ENCODE measurements at places on chromosomes 2 and 18.

- DNase-seq = no peak
Observed at GRCh38 chr2:190199530-190199929, 120.1 kb downstream of the HIBCH start.

DNA sequence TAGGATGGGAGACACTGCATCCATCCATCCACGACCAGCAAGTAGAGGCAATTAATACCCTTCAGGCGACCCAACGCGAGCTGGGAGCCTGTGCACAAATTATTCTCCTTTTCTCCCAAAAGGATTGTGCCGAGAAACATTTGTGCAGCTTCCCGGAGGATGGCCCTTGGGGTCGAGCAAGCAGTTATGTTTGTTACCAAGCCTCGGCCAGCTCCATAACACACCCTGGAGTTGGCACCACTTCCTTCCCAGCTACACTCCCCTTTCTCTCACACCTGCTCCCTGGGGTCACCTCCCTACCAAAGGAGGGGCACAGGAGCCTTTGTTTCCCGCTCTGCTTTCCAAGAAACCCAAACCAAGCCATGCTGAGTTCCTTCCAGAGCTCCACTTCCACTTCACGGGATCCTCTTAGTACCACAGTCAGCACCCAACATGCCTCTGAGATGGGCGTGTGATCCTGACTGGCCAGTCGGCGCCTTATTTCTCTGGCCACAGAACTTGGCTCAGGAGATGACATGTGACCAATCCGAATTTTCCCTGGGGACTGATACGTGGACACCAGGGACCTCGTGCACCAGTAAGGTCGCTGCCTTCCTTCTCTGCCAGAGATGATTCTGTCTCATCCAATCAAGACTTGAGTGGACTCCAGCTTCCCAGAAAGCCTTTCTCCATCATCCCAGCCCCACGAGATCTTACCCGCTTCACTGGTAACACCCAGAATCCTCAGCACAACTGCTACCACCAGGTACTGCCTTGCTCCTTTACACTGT lies 28.5 kb downstream of the GPR55 start:
- DNase-seq = no peak

DNA sequence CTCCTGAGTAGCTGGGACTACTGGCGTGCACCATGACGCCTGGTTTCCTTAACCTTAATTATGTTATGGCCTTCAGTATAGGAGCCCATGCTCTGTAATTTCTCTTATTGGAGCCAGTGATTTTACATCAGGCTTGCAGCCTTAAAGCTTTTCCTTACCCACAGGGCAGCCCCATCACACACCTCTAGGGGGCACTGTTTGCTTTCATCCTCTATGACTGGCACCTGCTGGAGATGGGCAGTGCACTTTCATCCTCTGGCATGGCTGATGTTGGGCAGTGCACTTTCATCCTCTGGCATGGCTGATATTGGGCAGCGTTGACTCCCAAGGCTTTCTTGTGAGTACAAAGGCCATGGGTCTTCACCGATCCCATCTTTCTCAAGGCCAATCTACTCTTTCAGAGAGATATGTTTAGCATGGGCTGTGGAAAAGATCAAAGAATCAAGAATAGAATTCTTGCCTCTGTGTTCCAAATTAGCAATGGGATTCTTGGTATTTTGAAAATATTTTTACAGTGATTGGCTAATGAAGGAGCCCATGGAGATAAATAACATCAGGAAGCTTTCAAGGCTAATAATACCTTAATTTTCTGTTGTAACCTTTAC lies 80.7 kb upstream of the MEX3C start:
- DNase-seq = no peak

DNA sequence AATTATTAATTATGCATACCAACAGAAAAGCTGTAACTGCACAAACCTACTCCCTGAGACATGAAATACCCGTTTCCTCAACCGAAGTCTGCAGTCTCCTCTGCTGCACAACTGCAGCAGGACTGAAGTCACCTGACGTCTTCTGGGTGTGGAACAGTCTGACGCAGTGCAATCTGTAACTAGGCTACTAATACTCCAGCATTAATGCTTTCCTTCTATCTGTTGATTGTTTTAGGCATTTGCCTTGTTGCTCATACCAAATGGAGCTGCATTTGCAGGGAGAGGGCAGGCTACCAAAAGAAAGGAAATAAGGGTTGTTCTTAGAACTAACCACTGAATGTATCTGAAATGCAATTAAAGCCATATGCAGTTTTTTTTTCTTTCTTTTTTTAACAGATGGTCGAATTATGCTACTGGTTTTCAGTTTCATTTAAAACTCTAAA lies 40.1 kb downstream of the RTN4 start:
- DNase-seq = peak; percentile 77

DNA sequence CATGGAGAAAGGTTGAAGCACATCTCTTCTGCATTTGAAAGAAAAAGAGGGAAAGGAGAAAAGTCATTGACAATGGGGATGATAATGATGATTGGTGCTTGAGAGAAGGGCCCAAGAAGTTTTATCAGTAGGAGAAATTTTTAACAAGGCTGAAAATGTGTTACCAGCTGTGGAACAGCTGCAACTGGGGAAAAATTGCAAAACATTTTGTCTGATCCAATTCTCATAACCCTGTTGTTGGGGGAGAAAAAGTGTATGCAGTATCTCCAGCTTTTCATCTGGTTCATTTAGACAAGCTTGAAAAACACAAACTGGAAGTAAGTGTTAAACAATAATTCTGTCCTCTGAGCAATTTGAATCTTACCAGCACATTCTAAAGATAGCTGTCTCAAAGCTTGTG lies 92.7 kb downstream of the CSRNP3 start:
- no peak for DNase-seq

- DNase-seq = no peak
Observed at GRCh38 chr2:235492850-235493344, 946 bp upstream of the AGAP1 start.

GRCh38 chr18:2114765-2115164 lies 456.5 kb downstream of the METTL4 start:
- no peak for DNase-seq

DNA sequence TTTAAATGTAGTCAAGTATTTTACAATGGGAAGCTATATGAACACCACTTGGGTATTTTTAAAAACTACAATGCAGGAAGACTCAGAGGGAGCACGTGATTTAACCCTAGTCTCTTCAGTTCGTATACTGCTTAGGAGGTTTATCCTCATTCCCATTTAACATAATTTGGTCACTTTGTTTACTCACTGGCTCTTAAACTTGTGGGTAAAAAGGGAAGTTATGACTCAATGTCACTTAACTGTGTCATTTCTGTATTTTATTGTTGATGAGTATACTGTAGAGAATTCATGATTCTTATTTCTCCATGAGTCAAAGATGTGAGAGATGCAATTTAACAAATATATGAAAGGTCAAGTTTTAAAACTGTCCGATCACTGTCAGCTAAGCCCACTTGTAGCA lies 48.2 kb downstream of the SLC66A3 start:
- DNase-seq = peak; percentile 33

GRCh38 chr2:62221141-62221540 lies 25.2 kb downstream of the B3GNT2 start:
- DNase-seq = peak; percentile 80

- DNase-seq = no peak
Observed at GRCh38 chr2:67839668-67840067, 223.1 kb downstream of the C1D start.

DNA sequence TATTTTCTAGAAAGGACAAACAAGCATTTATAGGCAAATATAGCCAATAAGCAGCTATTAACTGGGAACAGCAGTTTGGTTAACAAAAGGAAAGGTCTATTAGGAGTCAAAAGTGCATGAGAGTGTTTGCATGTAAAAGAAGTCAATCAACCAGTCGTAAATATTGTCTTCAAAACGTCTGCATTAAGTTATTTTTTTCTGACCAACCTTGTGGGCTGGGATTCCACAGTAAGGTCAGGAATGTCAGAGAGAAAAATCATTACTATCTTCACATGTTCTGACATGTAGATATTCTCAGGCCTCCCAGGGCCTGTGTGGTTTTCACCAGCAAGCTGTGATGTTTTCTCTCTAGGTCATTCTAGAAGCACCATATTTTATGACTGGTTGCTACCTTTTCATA lies 922.5 kb downstream of the SUCLG1 start:
- DNase-seq = no peak

DNA sequence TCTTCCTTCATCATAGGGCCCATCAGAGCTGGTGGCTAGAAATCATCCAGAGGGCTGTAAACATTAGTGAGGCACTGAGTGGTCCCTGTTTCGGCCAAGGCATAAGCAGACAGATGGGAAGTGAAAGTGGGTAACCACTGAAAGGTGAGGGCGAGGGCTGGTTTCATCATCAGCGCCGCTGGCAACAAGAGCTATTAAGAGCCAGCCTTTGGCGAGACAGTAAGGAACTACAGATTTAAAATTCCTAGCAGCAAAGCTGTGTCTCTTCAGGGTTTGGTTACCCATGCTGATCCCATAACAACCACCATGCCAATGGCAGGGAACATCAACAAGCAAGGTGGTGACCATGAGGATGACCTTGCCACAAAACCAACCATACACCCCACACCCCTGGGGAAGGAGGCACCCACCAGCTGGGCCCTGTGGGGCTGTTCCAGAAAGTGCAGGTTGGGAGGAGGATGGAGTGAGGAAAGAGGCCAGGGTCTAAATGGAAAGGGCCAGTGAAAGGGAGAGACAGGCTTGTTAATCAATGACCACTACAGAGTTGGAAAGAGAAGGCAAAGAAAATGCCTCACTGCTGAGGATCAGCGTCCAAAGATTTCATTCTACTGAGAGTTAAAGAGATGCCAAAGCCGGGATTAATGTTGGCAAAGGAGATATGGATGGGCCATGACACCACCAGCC lies 9.0 kb upstream of the SLC20A1 start:
- DNase-seq = no peak

- no peak for DNase-seq
Observed at GRCh38 chr18:23629444-23629946, 33.2 kb downstream of the ANKRD29 start.

- no peak for DNase-seq
Observed at GRCh38 chr2:40361478-40361877, 90.4 kb downstream of the SLC8A1 start.

DNA sequence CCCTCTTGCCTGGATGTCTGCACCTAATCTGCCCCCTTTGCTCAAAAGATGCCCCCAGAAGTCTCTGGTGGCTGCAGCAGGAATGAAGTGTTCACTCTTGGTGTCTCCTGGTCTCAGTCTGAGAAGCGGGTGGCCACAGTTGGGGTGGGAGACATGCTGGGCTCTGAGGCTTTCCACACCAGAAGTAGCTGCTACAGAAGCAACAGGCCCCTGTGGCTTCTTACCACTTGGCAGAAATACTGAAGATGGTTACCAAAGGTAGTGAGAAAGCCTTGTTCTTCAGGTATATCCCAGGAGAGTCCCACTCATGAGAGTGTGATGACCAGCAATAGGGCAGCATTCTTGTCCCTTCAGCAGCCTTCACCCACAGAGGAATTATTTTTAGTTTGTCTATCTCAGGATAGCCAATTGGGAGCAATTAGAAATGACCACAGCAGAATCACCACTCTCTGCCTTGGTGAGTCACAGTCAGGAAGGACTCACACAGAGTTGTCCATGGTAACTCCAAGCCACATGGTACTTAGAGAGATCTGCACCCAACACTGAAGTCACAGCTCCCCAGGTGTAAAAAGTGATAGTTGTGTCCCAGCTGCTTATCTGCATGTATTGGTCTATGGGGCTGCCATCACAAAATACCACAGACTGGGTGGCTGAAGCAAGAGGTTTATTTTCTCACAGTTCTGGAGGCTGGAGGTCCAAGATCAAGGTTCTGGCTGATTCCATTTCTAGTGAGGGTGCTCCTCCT lies 169.8 kb upstream of the ID2 start:
- no peak for DNase-seq

- peak; percentile 0 for DNase-seq
Observed at GRCh38 chr2:123916531-123916930, 108.6 kb upstream of the CNTNAP5 start.

DNA sequence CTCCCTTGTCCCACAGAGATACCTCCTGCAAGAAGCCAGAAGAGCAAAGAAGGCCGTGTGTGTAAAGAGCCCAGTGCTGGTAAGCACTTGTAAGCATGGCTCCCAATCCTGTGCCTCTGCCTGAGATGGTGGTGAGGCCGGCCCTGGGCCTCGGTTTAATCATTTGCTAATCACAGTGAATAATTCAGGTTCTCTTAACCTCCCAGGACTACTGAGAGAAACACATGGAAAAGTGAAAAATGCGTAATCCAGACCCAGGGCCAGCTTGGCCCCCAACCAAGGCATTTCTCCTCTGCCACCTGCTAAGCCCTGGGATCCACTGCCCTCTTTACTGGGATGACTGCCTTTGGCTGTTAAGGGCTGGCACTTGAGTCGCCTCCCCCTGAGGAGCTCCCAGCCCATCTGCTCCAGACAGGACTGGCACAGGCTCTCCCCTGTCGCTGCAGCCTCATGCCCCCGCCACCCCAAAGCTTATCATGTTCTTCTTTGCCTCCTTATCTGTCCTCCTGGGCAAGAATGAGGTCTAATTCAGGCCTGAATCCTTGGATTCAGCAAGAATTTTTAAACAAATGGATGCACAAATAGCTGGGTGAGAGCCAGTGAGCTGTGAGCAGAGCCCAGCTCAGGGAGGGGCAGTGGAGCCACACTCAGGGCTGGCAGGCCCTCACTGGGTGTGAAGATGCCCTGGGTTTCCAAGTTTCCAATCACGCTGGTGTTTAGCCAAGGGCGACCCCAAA lies 193.9 kb upstream of the HS6ST1 start:
- DNase-seq = no peak

- peak; percentile 9 for DNase-seq
Observed at GRCh38 chr2:96116424-96116878, at the start of gene ADRA2B. Gene ADRA2B (minus strand): TSS chr2:96116571. CDS start chr2:96116149, 422 bp downstream.

Data from fibroblast of villous mesenchyme (primary cell).